Diencephalon (tissue), 1 donor: ENCODE measurements at places on chromosomes 3 and 15. TPM values are rescaled to one million over a fixed set of nuclear protein-coding genes. Genes with fewer than 3 reads are reported as not detected.

Gene GOLGA6A
- 0.23 TPM for total RNA-seq

Gene POTEB
- total RNA-seq, result not detected

Gene DUOX1
- under 0.01 TPM for total RNA-seq

Gene SLC22A13
- 0.69 TPM for total RNA-seq

Gene ABTB1
- total RNA-seq, result 7.6 TPM

Gene RARRES1
- 1.4 TPM for total RNA-seq

Gene TMEM158
- total RNA-seq, result 18.9 TPM

Gene IDH2
- total RNA-seq, result 72.4 TPM

Gene CCR3
- total RNA-seq, result not detected

Gene MFGE8
- total RNA-seq, result 65.3 TPM

Gene CCDC39
- total RNA-seq, result 3.9 TPM
